IPS DF 6.9 (cell line): ENCODE measurements at places on chromosomes 3 and 15.

- no peak for DNase-seq
Measured at GRCh38 chr3:77362936-77363335, 323.0 kb downstream of the ROBO2 start.

DNA sequence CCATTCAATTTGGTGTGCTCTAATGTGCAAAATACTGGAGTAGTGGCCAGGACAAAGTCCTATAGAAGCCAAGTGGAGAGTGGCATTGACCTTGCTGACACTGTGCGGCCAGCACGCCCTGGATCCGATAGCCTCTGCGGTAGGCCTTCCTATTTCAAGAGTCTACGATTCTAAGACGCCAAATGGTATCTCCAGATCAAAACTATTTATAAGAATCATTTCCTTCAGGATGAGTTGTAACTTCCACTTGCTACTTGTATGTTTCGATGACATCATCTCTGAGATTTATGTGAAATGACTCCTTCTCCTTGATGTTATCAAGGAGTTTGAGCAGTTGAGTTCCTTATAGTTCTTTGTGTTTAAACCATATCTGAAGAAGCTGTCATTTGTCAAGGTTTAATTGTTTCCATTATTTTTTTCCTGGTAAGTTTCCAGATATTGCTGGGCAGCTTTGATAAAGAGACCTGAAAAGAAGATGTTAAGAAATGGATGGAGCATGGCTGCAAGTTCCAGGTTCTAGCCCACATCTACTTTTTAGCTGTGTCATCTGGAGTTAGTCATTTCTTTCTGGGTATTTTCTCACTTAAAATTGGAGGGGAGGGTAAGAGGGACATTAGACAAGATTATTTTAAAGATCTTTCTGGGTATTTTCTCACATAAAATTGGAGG, 71.8 kb downstream of the TMEM44 start:
- DNase-seq = no peak

GRCh38 chr3:70531063-70531657, 218.7 kb upstream of the MDFIC2 start:
- DNase-seq = no peak

DNA sequence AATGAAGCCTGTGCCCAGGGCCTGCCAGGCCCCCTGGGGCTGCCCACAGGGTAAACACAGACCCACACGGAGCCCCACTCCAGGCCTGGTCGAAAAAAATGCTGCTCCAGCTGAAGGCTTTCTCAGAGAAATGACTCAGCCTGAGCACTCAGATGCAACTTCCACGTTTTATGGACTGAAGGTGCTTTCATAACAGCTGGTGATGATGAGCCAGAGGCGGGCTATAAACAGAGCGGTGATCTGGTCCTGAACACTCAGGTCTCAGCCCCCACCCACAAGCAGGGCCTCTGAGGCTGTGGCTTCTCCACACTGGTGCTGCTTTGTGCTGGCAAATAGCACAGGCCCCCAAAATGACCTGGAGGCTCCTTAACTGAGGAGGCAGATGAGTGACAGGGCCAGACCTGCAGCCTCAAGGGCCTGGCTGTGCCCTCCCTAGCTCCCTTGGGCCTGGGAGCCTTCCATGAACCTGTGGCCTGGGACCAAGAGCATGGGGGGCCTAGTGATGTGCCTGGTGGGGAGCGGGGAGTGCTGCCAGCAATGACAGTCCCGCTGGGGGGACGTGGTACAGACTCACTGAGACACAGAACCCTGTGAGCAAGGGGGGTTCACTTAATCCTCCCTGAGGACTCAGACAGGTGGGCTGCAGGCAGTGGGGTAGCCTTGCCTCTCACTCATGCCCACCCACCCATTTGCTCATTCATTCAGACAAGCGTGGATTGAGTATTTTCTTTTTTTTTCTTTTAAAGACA, 23.0 kb upstream of the FURIN start:
- no peak for DNase-seq

DNA sequence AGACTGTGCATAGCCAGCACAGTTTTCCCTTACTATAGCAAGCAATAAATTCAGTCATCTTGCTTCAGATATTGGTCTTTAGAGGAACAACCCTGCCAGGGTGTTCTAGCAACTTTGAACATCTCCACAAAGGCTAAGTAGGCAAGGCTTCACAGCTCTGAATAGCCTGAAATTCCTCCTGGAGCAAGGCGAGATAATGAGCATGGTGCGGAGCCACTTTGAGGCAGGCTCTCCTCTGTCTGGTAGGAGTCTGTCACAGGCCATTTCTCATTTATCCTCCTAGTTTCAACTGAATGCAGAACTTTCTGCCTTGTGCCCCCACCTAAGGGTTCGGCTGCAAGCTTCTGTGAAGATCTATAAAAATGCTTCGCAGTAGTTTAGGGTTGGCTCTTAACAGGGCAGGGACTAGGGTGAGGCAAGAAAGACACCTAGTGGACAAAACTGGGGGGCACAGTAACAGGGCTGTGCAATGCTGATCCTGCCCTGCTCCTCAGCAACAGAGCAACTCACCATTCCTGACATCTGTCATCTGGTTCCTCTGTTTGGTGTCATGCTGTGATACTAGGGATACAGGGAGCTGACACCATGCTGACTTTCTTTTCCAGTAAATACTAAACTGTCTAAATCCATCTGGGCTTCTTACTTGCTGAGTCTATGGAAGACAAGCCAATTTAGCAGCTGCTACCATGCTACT, 16.6 kb upstream of the EHHADH start:
- peak; percentile 33 for DNase-seq

DNA sequence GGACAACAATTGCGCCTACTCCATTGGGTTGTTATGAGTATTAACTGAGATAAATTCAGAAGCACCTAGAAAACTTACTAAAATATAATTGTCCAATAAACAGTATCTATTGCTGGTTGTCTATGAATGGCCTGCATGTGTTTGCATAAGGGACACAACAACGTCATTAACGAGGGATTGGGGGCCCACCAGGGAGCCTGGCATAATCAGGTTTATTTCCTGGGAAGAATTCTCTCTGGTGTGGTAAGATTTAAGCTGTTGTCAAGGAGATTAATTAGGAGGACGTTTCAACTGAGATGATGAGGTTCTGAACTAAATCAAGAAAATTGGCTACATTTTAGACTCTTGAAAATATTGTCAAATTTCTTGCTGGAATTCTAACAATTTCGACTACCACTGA, 176.1 kb upstream of the CDIN1 start:
- DNase-seq = no peak

DNA sequence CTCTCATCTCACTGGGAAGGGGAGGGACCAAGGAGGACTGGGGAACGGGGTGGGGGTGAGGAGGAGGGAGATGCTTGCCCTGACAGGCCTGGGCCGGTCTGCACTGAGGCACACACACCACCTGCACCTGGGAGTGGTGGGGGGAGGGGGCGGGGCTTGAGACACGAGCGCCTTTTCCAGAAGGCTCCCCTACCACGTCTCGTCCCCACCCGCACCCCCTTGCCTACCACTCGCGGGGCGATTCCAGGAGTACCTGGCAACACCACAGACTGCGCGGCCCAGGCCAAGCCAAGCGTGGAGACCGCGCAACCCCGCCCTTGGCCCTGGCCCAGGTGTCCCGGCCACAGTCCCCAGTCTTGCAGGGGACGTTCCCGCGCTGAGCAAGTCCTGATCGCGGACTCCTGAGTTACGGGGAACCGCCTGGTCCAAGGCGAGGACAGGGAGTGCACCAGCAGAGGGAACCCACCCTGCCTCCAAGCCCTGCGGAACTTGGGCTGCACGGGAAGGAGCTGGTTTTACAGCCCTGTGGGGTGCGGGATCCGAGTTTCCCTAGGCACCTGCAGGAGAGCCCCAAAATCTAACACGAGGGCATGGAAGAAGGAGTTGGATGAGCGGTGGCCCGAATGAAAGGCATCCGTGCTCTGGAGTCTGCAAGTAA, 68.1 kb upstream of the SH3GL3 start:
- DNase-seq = no peak

DNA sequence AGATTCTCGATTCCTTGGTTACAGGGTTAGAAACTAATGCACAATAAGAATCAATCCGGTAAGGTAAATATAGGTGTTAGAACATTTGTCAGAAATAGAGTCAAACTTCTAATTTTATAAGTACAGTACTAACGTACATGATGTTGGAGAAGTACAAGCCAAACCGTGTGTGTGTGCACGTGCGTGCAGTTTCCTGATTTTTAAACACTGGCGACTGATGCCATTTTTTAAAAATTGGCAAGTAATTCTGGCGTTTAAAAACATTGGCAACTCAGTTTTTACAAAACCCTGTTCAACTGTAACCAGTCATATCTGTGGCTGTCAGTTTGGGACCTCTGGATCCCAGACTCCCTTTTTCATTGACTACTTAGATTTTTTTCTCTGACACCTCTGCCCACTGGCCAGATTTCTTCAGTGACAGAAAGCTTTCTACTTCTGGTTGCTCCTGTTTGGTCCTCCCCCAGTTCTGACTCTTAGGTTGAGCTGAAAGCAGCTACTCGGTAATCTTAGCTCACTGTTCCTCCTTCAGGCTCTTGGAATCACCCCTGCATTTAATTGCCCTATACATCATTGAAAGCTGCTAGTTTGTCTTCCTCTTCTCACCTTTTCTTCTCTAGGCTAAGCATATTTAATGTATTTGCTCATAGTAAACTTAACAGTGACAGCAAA, 843 bp downstream of the ATG7 start:
- DNase-seq = no peak

- no peak for DNase-seq
Measured at GRCh38 chr3:188830893-188831292, 340.9 kb upstream of the TPRG1 start.

DNA sequence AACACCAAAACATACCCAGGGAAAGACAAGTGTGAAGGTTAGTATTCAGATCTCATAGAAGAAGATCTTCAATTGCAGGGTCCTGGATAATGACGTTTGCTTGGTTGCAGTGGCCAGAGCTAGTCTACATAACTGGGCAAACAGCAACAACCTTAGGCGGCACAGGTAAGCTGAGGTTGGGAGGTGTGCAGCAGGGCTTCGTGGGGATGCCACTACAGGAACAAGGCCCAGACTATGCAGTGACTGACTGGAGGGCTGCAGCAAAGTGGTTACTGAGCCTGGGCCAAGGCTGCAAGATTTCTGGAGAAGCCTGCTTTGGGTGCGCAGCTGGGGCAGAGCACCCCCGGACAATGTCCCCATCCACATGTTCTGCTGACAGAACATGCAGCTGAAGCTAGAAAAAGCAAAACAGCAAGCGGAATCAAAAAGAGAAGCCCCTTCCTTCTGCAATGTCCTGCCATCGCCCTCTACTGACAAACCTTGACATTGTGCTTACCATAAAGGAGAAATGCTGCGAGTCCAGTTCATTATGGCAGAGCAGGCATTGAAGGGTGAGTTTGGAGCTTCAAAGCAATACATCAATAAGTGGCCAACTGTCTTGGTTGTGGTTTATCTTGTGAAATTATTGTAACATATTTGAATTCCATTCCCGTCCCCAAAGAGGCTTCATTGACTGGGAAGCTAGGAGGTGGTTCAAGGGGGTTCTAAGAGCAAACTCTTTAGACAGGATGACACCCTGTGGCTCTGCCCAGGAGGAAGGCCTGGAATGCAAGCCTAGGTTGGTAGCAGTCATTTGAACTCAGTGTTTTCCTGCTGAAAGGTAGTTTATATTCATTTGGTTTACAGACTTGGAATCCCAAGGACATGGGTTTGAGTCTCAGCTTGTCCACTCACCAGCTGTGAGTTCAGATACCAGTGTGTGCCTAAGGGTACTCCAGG, 217.0 kb downstream of the PDCD6IP start:
- no peak for DNase-seq

- DNase-seq = no peak
Measured at GRCh38 chr15:60830479-60830878, 351.5 kb upstream of the ICE2 start.

GRCh38 chr3:27125821-27126501, 243.2 kb downstream of the NEK10 start:
- DNase-seq = no peak

GRCh38 chr15:86905625-86906256, 826.1 kb downstream of the AGBL1 start:
- no peak for DNase-seq

GRCh38 chr3:194257916-194258668, 93.0 kb downstream of the CPN2 start:
- no peak for DNase-seq

DNA sequence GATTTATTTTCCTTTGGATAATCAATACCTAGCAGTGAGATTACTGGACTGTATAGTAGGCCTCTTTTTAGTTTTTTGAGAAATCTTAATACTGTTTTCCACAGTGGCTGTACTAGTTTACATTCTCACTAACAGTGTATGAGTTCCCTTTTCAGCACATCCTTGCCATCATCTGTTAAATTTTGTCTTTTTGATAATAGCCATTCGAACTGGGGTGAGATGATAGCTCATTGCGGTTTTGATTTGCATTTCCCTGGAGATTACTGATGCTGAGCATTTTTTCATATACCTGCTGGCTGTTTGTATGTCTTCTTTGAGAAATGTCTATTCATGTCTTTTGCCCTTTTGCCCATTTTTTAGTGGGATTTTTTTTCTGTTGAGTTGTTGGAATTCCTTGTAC, 210.8 kb downstream of the CGGBP1 start:
- no peak for DNase-seq

GRCh38 chr3:153028381-153028780, 133.6 kb upstream of the RAP2B start:
- no peak for DNase-seq

- no peak for DNase-seq
Measured at GRCh38 chr15:67241132-67241855, 13.2 kb downstream of the AAGAB start.

GRCh38 chr3:144049374-144049773, 77.8 kb downstream of the DIPK2A start:
- no peak for DNase-seq

DNA sequence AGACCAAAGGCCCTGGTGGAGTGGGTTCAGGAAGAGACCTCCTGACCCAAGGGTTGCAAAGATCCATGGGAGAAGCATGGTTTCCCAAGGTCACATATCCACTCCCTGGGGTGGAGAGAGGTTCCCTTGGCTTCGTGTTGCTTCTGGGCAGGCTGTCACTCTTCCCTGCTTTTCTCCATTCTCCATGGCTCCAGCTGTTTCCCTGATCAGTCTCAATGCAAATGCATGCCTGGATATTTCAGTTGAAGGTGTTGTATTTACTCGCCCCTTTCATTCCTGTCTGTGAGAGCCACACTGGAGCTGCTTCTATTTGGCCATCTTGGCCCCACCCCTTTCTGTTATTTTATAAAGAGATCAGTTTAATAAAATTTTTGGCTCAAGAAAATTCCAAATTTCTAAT, 95.0 kb upstream of the PLSCR4 start:
- no peak for DNase-seq

DNA sequence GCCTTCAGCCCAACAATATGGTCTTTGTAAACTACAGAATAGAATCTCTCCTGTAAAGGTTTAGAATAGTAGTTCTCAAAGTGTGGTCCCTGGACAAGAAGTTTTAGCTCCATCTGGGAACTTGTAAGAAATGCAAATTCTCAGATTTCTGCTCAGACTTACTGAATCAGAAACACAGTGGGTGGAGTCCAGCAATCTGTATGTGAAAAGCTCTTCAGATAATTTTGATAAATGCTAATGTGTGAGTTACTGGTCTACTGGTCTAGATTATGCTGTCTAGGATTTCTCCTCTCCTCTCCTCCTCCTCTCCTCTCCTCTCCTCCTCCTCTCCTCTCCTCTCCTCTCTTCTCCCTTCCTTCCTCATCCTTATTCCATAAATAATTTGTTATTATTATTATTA, 57.5 kb downstream of the RBMS3 start:
- DNase-seq = no peak

GRCh38 chr15:99429681-99430081, 136.1 kb upstream of the MEF2A start:
- no peak for DNase-seq

GRCh38 chr3:131329774-131330173, 51.8 kb upstream of the NUDT16 start:
- no peak for DNase-seq

- no peak for DNase-seq
Measured at GRCh38 chr3:51896607-51897305, 6.4 kb downstream of the IQCF1 start.
